ENCODE measurements at places on chromosomes 12 and 14.

DNA sequence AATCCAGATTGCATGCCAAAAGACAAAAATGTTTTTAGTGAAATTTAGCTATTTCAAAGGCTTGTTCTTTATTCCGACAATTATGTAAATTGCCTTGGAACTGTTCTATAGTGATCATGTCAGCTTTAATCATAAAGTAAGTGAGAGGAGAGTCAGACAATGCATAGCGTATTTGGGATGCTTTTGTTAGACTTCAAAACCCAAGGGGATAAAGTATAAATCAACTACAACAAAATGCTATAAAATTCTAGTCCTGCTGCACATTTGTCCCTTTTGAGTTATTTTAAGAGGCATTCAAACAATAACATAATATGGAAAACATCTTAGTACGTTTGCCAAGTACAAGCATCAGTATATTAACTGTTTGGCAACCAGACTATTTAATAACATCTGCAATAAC is 11.3 kb downstream of the RTRAF start:
- DNase-seq: no peak

DNA sequence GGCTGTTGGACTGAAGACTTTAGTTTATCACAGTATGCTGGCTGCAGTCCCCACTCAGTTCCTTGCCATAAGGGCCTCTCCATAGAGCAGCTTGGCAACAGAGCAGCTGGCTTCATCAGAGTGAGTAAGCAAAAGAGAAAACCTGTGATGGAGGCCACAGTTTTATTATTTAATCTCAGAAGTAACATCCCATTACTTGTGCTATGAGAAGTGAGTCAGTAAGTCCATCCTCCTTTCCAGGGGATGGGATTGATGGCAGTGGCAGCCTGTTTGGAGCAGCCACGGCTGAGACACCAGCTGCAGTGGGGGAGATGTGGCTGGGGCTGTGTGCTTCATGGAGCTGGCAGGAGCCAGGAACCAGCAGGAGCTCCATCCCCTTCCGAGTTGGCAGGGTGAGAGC is 138.5 kb upstream of the SRRM4 start:
- DNase-seq: no peak

GRCh38 chr14:49970474-49971147 is 77.7 kb downstream of the ARF6 start:
- DNase-seq: peak; percentile 87

DNA sequence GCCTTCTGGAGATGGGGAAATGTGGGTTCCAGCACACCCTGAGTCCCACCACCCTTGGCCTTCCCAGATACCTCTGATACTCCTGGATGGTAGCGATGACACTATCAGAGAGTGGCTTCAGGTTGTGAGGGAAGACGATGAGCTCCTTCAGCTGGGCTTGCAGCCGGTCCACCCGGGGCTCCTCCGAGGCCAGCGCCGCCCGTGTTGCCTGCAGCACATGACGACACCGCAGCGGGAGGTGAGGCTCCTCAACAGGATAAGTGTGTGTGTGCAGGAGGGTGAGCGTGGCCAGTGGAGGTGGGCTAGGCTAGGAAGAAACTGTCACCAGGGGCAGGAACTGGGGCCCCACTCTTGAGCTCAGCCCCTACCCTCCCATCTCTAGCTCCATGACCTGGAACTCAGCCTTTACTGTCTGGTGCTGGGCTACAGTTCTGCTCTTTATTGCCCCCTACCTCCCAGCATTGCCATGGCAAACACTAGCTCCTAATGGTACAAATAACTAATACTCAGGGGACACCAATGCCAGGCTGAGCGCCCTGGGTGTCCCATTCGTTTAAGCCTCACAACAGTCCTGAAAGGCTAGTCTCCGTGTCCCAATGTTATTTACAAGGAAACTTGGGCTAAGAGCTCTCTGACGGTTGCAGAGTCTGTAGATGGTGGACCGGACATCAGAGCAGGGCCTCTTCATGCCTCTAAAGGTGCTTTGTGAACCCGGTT is 64.1 kb downstream of the SYNE3 start:
- DNase-seq: peak; percentile 40

DNA sequence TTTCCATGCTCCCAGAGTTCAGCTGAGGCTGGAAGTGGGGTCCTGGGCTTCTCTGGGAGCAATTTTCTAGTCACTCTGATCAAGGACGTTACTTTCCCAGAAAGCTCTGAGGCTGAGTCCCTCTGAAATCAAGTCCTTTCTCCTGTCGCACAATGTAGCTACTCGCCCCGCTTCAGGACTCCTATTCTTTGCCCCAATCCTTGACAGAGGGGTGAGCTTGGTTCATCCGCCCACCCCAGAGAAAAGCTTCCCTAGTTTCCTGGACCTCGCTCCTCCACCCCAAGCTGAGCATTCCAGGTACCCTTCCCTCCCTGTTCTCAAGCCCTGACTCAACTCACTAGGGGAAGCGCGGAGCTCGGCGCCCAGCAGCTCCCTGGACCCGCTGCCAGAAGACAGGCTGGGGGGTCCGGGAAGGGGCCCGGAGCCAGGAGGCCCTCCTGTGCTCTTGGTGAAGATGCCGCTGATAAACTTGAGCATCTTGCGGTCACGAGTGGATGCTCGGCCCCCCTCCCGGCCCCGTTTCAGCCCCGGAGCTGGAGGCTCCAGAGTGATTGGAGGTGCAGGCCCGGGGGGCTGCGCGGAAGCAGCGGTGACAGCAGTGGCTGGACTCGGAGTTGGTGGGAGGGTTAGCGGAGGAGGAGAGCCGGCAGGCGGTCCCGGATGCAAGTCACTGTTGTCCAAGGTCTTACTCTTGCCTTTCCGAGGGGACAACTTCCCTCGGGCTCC is 1.6 kb downstream of the AGAP2 start:
- no peak for DNase-seq

DNA sequence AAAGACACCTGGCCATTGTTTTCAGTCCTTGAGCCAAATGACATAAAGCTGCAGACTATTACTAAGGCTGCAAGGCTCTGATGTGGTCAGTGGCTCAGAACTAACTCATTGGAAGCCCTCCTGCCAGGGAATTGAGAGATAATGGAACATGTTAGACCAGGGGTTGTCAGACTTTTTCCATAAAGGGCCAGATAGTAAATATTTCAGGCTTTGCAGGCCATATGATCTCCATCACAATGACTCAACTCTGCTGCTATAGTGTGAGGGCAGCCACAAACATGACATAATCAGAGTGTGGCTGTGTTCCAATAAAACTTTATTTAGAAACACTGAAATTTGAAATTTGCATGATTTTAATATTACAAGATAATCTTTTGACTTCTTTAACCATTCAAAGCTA is 140.3 kb downstream of the TMEM30B start:
- peak; percentile 87 for DNase-seq

DNA sequence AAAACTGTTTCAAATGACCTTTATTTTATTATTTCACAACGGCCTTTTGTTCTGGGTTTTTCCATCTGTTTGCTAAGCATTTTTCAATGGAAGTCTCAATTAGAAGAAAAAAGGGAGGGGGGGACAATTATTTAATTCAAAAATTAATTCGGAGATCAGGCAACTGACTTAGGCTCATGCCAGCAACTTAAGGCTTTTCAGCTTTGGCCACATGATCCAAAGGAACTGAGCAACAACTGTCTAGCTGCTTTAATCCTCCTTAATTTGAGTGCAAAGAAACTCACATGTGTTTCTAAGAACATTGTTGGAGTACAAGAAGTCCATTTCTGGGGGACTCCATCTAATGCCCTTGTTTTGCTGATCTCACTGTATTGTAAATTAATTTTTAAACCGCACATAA is 188.0 kb downstream of the EXOC5 start:
- no peak for DNase-seq

- DNase-seq: no peak
These were observed 327.6 kb upstream of the SFSWAP start for GRCh38 chr12:131383291-131383690.

GRCh38 chr14:99664937-99665273 is 19.2 kb upstream of the CYP46A1 start:
- DNase-seq: no peak

DNA sequence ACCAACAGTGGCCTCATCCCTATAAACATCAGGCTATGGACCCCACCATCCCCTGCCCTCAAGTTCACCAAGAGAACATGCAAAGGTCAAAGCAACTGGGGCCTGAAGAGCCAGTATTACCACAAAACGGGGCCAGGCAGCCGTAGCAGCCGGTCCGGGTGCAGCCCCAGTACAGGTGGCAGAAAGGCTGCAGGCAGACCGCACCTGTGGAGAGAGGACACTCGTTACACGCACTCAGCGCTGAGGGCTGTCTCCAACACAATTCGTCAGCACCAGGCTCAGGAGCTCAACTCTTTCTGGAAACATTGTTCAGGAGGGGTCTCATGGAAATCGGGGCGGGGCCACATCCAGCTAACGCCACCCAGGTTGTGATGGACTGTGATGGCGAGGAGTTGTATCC is 19.9 kb upstream of the GOLGA3 start:
- DNase-seq: no peak

- no peak for DNase-seq
These were observed 59.7 kb upstream of the CCDC196 start for GRCh38 chr14:66426451-66426850.

- DNase-seq: no peak
These were observed 218.7 kb upstream of the EGLN3 start for GRCh38 chr14:34169561-34169960.

- peak; percentile 63 for DNase-seq
These were observed 97.9 kb downstream of the RFLNA start for GRCh38 chr12:124392667-124393413.

GRCh38 chr12:49288922-49289555 is 5.9 kb upstream of the PRPH start:
- DNase-seq: no peak

- DNase-seq: no peak
These were observed 13.0 kb upstream of the DLK1 start for GRCh38 chr14:100713705-100714104.

DNA sequence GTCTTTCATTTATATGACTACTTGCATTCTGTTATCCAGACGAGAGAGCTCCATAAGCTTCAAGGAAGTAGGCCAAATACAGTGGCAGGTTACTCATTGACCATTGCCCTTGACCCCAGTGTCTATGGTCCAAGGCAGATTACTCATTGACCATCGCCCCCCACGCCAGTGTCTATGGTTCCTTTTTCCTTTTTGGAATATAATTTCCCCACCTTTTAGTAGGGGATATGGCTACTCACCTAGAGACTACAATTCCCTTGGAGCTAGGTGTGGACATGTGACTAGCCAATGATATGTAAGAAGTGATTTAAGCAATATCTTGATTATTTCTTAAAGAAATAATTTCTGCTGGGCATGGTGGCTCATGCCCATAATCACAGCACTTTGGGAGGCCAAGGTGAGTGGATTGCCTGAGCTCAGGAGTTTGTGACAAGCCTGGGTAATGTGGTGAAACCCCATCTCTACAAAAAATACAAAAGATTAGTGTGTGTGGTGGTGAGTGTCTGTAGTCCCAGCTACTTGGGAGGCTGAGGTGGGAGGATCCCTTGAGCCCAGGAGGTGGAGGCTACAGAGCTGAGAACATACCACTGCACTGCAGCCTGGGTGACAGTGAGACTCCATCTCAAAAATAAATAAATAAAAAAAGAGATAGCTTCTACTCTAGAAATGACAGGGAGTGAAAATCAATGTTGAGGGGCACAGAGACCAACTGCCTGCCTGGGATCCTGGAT is 32.6 kb downstream of the SIX4 start:
- no peak for DNase-seq

Measured in choroid plexus epithelial cell (primary cell).